Stimulated activated CD4-positive, alpha-beta T cell treated with anti-CD3 and anti-CD28 coated beads, TNF-alpha, amount 100 ng/mL, for 1 hour (primary cell): ENCODE measurements at places on chromosomes 3 and 15.

GRCh38 chr15:89321521-89322410, 12.9 kb downstream of the POLG start:
- no peak for DNase-seq

- no peak for DNase-seq
Observed at GRCh38 chr3:48186631-48187300, 1.5 kb downstream of the CDC25A start.

DNA sequence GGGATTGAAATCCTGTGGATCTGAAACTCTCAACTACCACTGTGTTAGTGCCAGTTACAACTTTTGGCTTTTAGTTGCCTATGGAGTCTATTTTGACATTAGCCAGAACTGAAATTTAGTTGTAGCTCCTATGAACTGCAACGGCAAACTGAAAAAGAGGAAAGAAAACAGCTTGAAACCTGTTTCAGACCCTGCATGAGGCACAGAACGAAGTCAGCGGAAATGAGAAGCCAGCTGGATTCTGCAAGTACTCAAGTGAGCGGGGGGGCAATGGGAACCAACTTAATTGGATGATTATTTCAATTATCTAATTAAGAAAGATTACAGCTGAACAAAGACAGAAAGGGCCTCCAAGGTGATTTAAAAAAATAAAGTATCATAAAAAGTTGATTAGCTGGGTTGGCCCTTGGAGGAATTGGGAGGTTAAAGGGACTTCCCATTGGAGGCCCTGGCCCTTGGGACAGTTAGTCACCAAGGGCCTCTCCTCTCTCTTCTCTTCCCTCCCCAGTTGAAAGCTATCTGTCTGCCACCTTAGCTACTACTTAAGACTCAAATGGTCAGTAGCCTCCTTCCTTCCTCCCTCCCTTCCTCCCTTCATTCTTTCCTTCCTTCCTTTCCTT, 352.1 kb downstream of the SHQ1 start:
- no peak for DNase-seq

- no peak for DNase-seq
Observed at GRCh38 chr15:64284042-64284441, 71.9 kb downstream of the CSNK1G1 start.

- DNase-seq: no peak
Observed at GRCh38 chr3:101903451-101903871, 54.1 kb downstream of the NFKBIZ start.
